ENCODE measurements at places on chromosomes 4 and X.

- DNase-seq = no peak
These were observed 12.2 kb upstream of the CDK16 start for GRCh38 chrX:47206316-47206715.

DNA sequence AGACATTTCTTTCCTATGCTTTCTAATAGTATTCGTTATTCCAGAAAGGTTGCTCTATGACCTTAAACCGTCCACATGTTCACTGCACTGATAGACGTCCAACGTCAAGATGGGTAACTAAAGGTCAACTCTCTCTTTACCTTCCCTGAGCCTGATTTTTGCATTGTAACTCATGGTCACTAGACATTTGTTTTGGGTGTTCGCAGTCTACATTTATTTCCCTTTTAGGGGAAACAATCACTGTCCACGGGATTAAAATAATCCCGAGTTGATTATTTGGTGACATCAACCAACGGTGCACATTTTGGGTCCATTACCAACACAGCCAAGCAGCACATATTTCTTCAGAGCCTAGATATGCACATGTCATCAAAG, 540 bp upstream of the HADH start:
- no peak for DNase-seq

DNA sequence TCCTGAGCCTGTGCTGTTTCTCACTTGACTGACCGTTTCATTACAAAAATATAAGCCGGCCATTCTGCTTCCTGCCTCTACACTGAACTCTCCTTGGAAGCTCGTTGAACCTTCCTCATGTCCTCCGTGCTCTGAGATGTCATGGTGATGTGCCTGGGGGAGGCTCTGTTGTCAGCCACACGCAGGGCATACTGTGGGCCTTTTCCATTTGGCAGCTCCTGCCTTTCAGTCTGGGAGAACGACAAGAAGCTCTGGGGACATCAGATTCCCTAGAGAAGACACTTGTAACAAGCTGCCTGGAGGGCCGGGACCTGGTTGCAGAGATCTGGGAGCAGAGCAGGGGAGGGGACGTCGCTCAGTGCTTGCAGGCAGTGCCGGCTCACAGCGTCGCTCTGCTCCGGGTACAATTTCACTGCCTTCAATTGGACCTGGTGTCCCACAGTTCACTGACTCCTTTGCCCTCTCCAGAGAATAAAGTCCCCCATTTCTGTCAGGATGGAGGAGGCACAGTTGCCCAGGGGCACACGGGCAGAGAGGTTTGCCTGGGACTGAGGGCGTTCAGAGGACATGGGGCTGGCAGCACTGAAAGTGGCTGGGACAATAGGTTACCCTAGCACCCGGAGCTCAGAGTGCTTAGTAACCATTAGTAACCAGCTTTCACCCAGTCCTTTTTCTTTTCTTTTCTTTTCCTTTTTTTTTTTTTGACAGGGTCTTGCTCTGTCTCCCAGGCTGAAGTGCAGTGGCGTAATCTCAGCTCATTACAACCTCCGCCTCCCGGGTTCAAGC, 19.1 kb upstream of the MECP2 start:
- DNase-seq = no peak

DNA sequence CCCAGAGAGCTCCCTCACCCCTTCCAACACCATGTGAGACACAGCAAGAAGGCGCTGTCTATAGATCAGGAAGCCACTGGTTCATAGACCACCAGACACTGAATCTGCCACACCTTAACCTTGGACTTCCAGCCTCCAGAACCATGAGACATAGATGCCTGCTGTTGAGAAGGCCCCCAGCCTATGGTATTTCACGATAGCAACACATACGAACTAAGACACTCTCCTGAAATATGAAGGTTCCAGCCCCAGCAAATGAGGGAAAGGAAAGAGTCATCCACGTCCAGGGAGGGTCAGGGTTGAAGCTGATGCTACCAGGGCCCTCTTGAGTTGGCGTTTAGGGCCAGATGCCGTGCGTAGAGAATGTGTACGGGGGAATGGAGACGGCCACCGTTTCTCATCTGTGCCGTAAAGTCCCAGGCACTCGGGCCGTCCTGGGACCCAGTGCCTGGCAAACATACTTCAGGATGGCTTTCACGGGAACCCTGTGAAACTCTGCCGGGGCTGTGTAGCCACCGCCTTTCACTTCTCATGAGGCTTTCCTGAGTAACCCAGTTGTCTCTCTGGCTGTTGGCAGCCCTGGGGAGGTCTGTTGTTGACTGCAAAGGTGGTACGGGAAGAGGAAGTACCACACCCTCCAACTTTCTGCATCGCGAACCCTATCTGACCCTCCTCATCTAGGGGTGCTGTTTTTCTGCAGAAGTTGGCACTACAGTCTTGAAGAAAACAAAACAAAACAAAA, 17.7 kb upstream of the P2RY8 start:
- peak; percentile 4 for DNase-seq

GRCh38 chr4:20995015-20995414, 294.8 kb downstream of the PACRGL start:
- DNase-seq = no peak

GRCh38 chr4:184413261-184414046, 60.9 kb downstream of the IRF2 start:
- peak; percentile 48 for DNase-seq

DNA sequence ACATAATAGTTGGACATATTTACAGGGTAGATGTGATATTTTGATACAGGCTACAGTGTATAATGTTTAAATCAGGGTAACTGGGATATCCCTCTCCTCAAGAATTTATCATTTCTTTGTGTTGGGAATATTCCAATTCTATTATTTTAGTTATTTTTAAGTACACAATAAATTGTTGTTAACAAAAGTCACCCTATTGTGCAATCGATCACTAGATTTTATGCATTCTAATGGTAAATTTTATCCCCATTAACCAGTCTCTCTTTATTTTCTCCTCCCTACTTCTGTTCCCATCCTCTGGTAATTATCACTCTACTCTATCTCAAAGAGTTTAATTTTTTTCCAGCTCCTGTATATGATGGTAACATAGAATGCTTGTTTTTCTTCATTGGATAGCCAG, 1631.9 kb upstream of the PABPC4L start:
- no peak for DNase-seq

DNA sequence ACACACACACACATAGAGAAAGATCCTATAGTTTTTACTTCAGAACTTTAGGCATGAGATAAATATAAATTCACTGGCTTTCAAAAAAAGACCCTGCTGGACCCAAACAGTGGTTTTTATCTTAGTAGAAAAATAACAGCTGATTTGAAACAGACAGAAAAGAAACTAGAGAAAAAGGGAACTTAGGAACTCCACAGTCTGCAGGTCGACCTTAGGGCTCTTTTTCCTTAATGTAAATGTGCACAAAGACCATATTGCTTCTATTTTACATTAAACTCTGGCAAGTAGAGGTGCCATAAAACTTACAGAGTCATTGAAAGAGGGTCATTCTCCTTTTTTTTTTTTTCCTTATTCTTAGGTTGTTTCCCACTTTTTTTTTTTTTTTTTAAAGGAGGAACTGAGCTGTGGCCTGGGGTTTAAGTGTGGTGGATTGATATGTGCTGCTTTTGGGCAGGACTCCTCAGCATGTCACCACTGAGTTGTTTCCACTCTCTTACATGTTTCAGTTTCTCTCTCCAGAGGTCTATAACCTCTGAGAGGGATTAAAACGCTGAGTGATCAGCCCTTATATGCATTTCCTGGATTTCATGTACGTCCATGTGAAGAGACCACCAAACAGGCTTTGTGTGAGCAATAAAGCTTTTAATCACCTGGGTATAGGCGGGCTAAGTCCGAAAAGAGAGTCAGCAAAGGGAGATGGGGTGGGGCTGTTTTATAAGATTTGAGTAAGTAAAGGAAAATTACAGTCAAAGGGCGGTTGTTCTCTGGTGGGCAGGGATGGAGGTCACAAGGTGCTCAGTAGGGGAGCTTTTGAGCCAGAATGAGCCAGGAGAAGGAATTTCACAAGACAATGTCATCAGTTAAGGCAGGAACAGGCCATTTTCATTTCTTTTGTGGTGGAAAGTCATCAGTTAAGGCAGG, 70.8 kb upstream of the PACRGL start:
- DNase-seq = peak; percentile 31

DNA sequence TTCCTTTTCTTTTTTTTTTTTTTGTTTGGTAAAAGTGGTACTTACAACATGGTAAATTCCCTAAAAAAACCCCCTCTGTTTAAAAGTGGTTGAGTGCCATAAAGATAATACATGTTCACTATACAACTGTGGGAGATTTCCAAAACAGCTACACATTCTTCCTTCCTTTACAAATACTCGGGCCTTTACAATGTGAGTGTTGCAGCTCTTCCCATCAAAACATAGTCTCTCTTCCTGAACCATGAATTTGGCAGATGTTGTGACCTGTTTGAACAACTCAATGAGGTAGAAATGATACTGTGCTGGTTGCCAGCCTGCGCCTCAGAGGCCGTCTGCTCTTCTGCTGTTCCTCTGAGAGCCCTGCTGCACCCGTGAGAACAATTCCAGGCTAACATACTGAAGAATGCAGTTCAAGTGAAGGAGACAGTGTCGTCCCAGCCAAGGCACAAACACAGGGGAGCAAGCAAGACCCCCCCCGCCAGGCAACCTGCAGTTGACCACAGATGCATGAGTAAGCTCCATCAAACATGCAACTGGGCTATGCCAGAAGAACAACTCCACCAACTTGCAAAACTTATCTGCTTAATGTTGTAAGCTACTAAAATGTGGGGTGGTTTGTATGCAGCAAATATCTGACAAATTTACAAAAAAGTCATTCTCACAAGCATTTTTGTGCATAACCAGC, 645.0 kb downstream of the PCDH7 start:
- no peak for DNase-seq

DNA sequence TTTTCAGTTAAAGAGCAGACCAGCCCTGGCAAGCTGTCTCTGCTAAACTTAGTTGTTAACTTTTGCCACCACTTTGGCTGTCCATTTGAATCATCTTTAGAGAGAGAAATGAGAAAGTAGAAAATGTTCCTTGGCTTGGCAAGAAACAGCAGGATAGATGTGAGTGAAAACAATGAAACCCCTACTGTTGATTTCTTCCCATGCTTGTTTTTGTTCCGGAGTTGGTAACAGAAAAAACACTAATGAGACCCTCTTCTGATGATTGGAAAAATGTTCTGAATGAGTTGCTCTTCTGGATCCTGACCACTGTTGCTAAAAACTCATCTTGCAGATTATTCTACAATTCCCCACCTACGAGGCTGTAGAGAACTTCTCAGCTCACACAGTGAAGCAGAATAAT, 203.3 kb downstream of the MAPK10 start:
- DNase-seq = no peak

- no peak for DNase-seq
These were observed 384.0 kb downstream of the TMA16 start for GRCh38 chr4:163878336-163879121.

DNA sequence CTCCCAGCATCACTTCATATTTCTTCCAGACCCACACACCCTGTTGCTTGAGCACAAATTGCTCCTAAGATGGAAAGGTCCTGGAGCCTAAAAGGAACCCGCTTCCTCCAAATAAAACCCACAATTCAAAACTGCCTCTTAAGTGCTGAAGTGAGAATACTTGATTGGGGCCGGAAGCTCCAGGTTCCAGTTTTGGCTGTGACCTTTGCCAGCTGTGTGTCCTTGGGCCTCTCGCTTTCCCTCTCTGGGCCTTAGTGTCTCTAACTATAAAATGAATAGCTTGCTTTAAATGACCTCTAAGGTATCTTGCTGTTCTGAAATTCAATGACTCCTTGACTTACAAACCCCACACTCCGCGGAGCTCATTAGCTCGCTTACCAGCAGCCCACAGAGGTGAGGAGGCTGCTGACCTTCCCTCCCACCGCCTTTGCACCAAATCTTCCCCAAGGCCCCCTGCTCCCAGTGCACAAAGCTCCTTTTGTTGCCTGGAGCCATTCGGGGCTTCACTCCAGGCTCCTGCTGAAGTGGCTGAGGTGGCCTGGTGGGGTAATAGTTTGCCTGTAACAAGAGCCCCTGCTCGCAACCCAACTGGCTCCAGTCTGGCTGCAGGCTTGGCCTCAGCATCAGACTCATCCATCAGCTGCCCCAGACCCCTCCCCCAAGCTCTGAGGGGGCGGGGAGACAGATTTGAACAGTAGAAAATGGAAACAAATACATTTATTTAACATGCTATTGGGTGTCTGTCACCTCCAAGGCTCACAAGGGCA, 21.8 kb downstream of the STARD8 start:
- no peak for DNase-seq

- no peak for DNase-seq
These were observed 4.4 kb upstream of the PRKX start for GRCh38 chrX:3717742-3718420.

GRCh38 chrX:53511322-53511721, 77.2 kb upstream of the HSD17B10 start:
- DNase-seq = peak; percentile 72

GRCh38 chr4:172998527-172999469, 169.8 kb upstream of the GALNT7 start:
- DNase-seq = peak; percentile 7

- peak; percentile 59 for DNase-seq
These were observed 602.0 kb upstream of the CPEB2 start for GRCh38 chr4:14400307-14400706.

GRCh38 chr4:104066533-104066932, 346.7 kb upstream of the TACR3 start:
- no peak for DNase-seq

DNA sequence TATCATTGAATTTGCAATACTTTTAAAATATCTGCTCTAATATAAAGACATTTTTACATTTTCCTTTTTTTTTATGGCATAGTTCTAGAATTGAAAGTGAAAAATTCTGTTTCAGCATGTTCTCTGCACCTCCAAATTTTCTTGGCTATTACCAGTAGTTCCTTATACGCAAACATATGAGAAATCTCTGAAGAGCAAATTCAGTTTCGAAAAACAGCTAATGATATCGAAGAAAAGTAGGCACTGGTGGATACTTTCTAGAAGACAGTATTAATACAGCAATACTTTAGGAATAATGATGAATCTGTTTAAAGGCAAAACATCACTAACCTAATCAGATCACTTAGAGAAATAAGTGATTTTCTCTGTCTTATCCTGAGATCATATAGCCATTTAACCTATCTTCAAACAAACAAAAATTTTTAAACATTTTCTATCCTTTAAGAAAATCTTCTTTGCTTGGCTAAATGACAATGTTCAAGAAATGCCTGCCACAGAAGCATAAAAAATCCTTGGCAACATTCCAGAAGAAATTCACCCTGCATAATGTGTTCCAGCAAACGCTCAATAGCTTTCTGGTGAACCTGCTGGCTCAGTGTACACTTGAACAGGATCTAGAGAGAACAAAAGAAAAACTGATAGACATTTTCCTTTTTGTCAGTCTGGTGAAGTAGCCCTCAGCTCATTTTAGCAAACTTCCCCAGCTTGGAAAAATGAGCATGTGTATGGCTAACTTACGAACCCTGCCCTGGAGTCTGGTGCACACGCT, 51.2 kb upstream of the KLF3 start:
- DNase-seq = no peak

DNA sequence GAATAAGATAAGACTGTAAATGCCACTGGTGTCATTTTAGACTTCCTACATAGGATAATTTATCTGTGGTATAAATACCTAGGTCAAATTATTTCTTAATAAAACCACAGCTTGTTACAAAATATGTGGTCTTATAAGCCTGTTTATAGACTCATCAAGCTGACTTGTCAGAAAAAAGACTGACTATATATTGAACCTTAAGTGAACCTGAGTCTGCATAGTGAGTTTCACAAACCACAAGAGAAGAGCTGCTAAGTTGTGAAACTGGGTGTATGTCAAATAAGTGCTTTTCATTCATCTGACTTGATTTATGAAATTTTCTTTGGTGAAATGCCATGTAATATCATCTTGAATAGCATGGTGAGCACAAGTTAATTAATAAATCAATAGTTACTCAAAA, 48.4 kb upstream of the TMPRSS11A start:
- DNase-seq = no peak
